ENCODE measurements at places on chromosomes 1 and 21.

DNA sequence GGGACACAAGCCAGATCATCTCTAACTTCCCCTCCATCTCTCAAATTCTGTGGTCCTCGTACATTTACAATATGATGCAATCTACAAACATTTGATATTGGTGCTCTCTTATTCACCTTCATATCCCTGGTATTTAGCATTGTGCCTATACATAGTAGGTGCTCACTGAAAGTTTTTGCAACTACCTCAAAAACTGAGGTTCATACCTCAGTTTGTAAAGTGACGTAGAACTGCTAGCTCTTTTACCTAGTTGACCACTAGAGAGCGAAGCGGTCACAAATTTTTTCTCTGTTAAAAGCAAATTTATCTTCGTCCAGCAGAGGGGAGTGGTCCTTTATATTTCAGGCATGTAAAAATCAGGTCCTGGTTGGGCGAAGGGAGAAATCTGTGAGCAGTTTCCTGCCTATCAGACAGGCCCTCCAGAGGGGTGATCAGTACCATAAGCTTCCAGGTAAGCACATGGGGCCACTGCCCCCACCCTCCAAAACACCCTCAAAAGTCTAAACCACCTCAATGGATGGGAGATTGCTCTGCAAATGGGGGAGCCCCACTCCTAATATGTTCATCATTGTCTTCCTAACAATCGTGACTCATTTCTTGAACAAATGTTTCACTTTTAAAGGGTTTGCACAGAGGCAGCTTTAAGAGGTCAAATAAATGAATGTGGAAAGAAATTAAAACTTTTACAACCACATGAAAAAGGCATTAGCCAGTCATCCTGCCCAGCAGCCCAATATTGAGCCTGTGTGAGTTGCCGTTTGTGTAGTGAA is 10.6 kb upstream of the HLCS start:
- DNase-seq, result no peak

DNA sequence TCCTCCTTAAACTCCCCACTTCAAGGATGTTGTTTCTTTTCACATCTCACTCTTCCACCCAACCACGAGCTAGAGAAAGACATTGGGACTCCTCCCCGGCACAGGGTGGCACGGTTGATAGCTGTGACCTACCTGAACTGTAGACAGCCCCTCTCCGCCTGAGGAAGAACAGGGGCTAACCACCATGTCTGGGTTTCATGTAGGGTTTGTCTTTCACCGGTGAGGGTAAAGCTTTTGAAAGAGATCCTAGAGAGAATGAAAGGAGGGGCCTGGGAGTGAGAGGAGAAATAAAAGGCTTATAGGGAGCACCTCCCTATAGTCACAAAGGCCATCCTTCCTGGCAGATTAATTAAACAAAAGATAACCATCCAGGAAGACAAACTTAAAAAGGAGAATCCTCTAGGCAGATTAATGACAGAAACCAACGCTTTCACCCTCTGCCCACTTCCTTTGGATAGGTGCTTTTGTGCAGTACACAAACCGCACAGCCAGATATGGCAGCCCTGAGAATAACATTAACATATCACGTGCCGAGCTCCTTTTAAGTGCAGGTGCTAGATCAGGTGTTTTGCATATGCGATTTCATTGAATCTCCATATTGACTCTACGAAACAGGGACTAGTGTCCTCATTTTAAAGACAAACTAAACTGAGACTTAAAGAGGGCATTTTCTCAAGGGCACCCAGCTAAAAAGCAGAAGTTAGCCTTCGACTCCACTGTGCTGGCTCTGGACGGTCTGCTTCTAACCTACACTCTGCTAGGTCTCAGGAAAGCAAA is 178.1 kb upstream of the RUNX1 start:
- DNase-seq, result peak; percentile 18

- DNase-seq, result no peak
Observed at GRCh38 chr1:36863061-36863460, 171.3 kb downstream of the GRIK3 start.

GRCh38 chr1:101376121-101377083 is 139.6 kb downstream of the S1PR1 start:
- DNase-seq, result no peak

DNA sequence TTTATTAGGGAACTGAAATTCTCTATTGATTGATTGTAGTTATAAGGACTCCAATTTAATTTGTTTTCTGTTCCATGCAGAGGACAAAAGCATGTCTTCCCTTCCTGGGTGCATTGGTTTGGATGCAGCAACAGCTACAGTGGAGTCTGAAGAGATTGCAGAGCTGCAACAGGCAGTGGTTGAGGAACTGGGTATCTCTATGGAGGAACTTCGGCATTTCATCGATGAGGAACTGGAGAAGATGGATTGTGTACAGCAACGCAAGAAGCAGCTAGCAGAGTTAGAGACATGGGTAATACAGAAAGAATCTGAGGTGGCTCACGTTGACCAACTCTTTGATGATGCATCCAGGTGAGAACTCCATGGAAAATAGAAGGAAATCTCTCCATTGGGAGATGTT is 1.5 kb downstream of the SETDB1 start:
- DNase-seq, result no peak

- no peak for DNase-seq
Observed at GRCh38 chr1:218383681-218384080, 38.5 kb downstream of the TGFB2 start.

DNA sequence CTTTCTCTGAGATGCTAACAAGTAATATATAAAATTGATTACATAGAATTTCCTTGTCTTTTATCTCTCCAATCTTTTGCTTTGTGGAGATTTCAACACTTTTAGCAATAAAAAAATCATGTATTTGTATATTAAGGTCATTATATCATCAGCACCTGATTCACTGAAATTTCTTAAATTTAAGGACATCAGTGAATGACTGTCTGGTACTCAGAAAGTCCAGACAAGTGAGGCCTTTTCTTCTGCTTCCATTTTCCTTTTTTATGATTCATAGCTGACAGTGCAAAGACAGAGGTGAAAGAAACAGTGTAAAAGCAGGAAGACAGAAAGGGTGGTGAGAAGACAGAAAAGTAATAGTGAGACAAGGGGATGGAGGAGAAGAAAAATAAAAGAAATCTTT is 54.6 kb downstream of the FASLG start:
- no peak for DNase-seq

DNA sequence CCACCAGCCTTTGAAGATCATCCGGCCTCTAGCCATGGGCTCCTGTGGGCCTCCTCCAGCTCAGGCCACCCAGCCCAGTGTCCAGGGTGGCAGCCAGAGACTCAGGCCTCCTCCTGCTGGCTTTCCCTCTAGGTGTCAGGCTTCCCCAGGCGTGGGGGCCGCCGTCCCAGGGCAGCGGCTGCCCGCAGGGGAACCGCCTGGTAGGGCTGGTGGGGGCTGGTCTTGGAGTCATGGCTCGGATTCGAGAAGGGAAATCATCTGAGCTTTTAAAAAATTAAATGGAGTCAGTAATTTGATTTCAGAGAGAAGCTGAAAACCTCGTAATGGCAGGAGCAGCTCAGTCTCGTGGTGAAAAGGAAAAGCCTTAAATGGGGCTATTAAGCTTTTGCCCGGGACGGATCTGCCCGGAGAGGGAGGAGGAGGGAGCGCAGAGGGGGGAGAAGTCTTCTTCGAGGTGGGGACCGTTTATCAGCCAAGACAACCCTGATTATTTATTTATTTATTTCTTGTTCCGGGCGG is 66.4 kb upstream of the TARDBP start:
- no peak for DNase-seq

- DNase-seq, result no peak
Observed at GRCh38 chr1:1407636-1408318, 684 bp upstream of the MRPL20 start.
